ENCODE measurements at places on chromosomes 6 and 20.

DNA sequence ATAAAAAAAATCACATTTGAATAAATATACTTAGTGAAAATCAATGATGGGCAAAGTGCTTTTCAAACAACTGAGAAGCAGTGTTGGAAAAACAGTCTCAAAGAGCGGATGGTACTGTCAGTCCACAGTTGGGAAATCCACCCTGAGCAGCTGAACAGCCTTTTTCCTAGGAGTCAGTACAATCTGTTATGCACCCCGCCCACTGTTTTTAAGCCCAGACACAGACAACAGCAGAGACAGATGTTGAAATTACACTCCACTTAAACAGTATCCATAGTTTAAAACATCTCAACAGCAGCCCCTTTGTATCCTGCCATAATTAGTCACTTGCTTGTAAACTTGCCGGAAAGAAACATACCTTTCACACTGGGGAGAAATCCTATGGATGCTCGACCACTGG is 372 bp downstream of the KIAA0408 start:
- DNase-seq = peak; percentile 42

GRCh38 chr6:12718015-12718414 is 1.4 kb downstream of the PHACTR1 start:
- no peak for DNase-seq

DNA sequence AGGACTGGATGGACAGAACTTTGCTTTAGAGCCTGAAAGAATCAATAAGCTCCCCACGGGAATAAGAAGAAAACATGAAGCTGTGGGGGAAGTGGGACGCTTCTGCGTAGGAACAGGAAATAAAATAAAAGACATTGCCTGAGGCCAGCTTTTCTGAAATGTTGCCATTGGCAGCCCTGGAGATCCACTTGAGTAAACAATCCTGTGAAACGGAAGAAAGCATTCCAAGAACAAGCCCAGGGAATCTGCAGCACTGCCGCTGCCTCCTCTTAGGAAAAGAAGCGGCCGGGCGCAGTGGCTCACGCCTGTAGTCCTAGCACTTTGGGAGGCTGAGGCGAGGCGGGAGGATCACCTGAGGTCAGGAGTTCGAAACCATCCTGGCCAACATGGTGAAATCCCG is 182.3 kb upstream of the RALGAPA2 start:
- DNase-seq = no peak

GRCh38 chr20:3704087-3704486 is 8.3 kb downstream of the SIGLEC1 start:
- DNase-seq = no peak

GRCh38 chr20:2729791-2730190 is 37.2 kb downstream of the EBF4 start:
- no peak for DNase-seq
